ENCODE measurements at places on chromosomes 5 and 9.

GRCh38 chr5:133801955-133802751 lies 166.3 kb downstream of the C5orf15 start:
- peak; percentile 85 for DNase-seq

GRCh38 chr5:59673438-59674058 lies 220.0 kb downstream of the PDE4D start:
- DNase-seq: no peak

- no peak for DNase-seq
Observed at GRCh38 chr5:130234816-130235215, 330.6 kb downstream of the CHSY3 start.

- no peak for DNase-seq
Observed at GRCh38 chr9:69554945-69555344, 117.2 kb downstream of the APBA1 start.

DNA sequence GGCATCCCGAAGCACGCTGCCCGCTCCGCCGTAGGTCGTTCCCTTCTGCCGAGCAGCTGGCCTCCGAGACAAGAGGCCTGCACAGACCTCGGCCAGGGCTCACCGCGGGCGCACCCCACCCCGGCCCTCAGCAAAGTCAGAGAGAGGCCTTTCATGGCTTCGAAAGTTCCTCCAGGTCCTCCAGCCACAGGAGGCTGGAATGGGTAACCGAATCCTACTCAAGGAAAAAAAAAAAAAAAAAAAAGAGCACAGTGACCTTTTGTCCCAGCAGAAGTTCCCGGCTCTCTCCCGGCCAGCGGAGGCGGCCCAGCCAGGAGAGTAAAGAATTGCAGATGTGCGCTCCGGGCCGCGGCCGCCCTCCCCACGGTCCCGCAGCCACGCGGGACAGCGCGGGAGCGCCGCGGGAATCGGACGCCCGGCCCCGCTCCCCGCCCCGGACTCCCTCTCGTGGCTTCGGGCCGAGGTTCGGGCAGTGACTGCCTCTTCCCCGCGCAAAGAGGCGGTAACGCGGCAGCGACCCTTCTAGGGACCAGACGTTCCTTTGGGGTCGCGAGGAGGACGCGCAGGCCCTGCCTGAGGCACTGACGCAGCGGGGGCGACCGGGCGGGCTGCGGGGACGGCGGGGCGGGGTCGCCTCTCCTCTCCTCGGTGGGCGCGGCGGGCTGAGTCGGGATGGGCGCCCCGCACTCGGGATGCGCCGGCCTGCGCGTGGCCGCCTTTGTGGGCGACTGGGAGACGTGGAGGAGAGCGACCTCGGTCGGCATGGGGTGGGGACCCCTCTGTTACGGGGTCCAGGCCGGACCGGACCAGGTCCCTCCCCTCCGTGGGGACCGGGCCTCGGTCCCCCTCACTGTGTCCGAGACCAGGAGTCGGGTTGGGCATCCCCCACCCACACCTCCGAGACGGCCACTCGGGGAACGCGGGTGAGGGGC lies 754 bp downstream of the GFPT2 start:
- peak; percentile 73 for DNase-seq

GRCh38 chr9:113431191-113431590 lies 20.6 kb downstream of the C9orf43 start:
- no peak for DNase-seq

GRCh38 chr5:133531178-133531577 lies 81.2 kb downstream of the FSTL4 start:
- no peak for DNase-seq

GRCh38 chr5:155605920-155606319 lies 592.4 kb downstream of the KIF4B start:
- no peak for DNase-seq

GRCh38 chr5:43900974-43901373 lies 298.0 kb downstream of the NNT start:
- no peak for DNase-seq

DNA sequence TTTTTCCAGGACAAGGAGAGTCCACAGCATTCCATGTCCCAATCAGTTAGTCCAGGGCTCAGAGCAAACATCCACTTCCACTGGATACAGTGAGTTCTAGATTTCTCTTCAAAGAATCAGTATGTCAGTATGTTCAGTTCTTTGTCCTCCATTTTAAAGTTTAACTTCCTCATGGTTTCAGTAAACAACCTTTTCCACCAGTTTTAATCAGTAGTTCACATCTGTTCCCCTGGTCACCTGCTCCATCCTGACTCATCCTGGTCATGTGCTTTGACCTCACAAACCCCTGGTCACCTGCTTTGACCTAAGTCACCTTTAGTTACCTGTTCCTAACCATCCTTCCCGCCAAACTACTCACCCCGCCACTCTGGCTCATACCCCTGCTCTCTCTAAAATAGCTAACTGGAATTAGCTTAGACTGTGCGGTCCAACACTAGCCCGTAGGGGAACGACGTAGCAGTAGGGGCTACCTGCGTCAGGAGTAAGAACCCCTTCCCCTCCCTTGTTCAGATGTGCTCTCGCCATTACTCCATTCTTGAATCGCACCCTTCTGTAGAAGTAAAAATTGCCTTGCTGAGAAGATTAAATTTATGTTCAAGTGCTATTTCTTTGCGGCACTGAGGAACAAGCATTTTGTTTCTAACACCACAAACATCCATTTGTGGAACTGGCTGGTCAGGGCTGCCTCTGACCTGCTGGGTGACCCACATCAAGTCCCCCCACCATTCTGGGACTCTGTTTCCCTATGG lies 5.5 kb downstream of the ENG start:
- DNase-seq: no peak

GRCh38 chr5:77635917-77636640 lies 2.4 kb downstream of the OTP start:
- no peak for DNase-seq

GRCh38 chr9:69936427-69936826 lies 107.2 kb upstream of the MAMDC2 start:
- DNase-seq: no peak

GRCh38 chr5:40276426-40277102 lies 403.2 kb upstream of the PTGER4 start:
- DNase-seq: no peak

GRCh38 chr5:133925269-133925668 lies 43.2 kb downstream of the C5orf15 start:
- no peak for DNase-seq

GRCh38 chr9:96668868-96669534 lies 13.9 kb upstream of the PRXL2C start:
- no peak for DNase-seq

DNA sequence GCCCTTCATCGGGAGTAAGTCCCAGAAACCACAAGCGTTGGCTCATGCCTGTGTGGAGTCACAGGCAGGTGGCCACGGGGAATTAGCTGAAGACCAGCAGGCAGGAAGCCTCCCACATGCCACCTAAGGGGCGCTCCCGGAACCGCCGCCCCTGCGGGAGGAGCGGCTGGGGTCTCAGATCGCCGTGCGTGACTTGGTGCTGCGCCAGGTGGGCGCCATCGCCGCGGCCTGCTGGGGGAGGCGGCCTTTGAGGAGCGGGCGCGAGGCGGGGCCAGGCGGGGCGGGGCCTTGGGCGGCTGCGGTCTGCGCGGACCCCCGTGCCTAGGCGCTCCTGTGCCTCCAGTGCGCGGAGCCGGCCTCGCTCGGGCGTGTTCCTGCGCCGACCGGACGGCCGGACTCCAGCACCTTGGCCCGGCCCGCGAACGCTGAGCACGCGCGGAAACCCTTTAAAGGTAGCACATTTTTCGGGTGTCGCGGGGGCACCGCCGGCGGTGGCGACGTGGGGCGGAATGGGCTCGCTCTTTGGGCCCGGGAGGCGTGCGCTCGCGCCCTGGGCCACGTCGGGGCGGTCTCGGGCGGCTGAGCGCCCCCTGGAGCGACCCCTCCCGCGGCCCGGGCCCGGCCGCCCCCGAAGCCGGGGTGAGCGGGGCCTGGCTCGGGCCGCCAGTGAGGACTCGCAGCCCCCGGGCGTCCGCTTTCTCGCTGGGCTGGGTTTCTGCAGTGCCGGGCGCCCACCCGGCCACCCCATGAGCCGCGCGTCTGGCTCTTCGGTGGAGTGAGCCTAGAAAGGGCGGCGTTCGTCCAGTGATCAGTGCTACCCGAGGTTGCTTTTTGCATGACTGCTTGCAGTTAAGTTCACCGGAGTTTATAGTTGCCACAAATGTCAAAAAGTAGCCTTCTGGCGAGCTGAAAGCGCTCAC lies 24.5 kb downstream of the LECT2 start:
- DNase-seq: no peak

GRCh38 chr9:133114886-133115603 lies 6.0 kb downstream of the RALGDS start:
- DNase-seq: peak; percentile 72

DNA sequence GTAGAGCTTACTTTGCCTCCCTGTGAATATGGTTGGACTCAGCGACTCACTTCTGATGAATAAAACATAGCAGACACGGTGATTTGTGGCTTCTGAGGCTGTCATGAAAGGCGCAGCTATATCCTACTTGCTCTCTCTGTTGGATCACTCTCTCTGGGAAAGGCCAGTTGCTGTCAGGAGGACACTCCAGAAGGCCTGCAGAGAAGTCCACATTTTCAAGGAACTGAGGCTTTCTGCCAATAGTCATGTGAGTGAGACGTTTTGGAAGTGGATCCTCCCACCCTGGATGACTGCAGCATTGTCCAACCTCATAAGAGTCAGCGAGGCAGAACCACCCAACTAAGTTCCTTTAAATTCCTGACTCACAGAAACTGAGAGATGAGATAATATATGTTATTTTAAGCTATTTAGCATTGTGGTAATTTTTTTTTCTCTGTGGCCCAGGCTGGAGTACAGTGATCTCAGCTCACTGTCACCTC lies 156.0 kb upstream of the MAST4 start:
- DNase-seq: no peak
